ENCODE measurements at places on chromosomes 3 and 15.

DNA sequence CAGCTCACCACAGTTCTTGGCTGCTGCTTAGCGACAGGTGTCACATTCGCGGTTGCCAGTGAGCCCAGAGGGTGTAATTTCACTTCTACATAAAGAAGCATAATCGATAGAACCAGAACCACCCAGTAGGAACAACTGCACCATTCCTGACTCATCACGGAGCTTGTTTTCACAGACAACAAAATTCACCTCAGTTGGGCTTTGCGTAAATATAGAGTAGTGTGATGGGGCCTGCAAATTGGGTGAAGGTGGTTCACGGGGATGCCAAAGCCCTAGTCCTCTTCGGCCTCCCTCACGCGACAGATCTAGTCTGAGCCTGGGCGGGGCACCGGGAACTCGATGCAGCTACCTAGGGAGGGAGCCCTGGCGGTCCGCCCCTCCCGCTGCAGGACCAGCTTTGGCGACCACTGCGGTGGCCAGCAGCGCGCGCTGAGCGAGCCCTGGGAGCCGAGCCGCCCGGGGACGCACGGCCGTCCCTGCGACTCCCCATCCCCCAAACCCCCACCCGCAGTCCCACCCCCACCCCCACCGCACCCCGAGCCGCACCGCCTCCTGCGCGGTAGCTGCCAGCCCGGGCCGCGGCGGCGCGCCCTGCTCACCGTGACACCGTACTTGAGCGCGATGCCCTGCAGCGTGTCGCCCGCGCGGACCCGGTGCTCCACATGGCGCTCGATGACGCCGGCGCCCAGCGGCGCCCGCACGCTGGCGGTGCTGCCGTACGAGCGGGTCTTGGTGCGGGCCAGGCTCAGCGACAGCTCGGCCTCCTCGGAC is 519 bp downstream of the LYSMD2 start:
- peak; percentile 71 for DNase-seq

DNA sequence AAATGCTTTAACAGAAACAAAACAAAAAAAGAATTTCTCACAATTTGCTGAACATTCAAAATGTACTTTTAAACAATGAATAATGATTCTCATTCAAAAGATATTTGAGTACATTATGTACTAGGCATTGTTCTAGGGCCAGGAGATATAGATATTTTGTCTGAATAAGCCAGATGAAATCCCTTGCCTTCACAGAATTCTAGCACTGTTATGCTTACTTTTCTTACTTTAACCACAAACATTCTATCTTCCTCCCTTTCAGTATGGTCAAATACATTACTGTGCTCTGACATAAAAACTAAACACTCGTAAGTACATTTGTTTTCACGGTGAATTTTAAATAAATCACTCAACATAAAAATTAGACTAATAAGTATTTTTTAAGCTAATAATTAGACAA is 116.7 kb downstream of the ADAM10 start:
- DNase-seq: no peak

GRCh38 chr3:45868213-45868612 is 18.1 kb upstream of the CCR9 start:
- DNase-seq: no peak

DNA sequence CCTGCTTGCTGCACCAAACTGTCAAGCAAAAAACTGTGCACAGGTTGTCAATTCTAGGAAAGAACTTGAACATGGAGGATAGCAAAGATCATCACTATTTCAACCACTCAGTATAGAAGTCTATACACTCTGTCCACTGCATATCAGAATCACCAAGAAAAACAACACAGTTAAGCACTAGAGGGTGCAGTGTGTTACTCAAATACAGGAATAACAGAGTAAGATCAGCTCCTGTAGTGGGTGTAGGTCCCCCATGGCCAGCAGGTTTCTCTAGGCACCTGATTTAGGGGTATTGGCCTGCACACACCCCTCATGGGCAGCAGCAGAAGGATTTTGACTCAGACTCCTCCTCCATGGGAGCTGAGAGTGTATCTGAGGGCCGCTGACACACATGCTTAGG is 464.1 kb downstream of the EPHA6 start:
- DNase-seq: no peak

- DNase-seq: no peak
Measured at GRCh38 chr15:35271371-35272043, 186.4 kb upstream of the NANOGP8 start.

GRCh38 chr3:121752261-121752660 is 2.7 kb upstream of the GOLGB1 start:
- no peak for DNase-seq
